ENCODE measurements at places on chromosomes 11 and 22. TPM values are rescaled to one million over a fixed set of nuclear protein-coding genes. Genes with fewer than 3 reads are reported as not detected.

GRCh38 chr22:31488988-31489617 lies 539 bp downstream of the EIF4ENIF1 start:
- DNase-seq = peak; percentile 62

GRCh38 chr11:119874660-119875238 lies 145.7 kb upstream of the NECTIN1 start:
- DNase-seq = peak; percentile 31

GRCh38 chr11:2195756-2196088 lies 24.1 kb upstream of the TH start:
- DNase-seq = no peak

DNA sequence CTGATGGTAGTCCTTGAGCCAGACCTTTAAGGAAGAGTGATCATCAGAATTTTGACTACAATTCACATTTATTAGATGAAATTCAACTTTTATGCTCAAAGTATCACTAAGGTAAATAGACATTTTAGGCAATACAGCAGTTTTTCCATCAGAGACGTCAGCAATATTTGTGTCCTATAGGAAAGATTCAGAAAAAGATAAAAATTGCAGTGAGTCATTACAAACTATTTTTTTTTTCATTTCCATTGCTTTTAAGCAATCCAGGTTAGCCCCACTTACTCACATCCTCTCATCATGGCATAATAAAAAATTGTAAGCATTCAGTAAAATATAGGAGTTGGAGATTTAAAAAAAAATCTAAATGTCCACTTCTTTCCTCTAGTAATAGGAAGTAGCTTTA lies 46.9 kb downstream of the MSANTD4 start:
- no peak for DNase-seq

P2RX6 gene
- 1.7 TPM for total RNA-seq

SCGB1D2 gene
- not detected for total RNA-seq

ASPHD2 gene
- 0.95 TPM for total RNA-seq

SYT12 gene
- 1.1 TPM for total RNA-seq
